ENCODE measurements at places on chromosomes 5 and 9.
A peak's percentile ranks its signal among the peaks of the same experiment; 100 is the strongest.

DNA sequence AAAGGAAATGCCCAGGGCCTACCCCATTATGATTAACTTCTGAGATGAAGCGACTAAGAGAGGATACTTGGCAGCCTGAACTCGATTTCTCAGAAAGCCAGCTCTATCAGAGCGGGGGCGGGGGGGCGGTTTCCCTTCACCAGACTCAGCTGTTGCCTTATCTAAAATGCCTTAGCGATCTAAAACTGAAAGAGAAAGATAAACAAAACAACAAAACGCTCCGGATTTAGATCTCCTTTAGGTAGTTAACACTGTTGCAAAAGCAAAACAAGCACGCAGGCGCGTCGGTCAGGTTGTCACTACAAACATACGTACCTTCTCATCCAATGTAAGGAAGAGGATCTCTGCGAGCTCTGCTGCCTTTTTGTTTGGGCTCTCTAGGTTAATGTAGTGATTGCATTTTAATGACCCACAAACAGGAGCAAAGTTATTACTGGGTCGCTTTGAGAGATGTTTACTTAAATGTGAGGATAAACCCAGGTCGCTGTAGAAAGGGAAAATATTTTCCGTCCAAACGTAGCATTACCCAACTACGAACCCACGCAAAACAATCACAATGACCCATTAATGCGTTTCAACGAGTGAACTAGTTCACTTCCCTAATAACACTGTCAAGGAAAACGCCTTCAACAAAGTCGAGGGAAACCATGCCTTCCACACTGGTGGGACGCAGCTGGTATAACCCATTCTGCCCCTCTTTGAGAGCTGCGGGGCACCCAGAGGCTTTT is 982 bp downstream of the EPB41L4A start:
- peak; percentile 76 for DNase-seq

DNA sequence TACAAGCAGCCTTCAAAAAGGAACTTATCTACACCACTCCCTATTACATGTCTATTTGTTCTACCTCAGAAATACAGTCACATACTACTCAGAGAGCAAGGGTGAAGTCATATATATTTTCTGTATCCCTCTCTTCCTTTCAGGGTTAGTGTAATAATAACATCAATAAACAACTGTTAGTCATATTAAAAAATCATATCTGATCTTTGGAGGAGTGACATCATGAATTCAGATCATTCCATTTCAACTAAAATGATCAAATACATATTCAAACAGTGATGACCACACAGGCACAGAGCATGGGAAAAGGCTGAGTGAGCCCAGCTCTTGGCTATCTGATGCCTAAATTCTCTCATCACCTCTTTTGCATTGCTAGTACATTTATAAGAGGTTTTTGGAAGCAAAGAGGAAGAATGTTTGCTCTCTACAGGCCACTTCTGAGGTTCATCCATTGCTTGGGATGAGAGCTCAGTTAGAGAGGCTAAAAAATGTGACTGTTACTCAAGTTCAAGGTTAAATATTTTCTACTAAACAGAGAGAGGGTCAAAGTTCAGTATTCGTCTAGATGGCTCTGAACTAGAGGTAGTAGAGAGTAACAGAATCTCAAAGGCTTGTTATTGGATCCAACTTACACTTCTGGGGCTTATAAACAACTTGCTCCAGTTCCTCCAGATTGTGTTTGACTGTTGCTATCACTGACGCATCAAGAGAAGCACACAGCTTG is 39.0 kb downstream of the RIGI start:
- DNase-seq, result no peak

GRCh38 chr5:151772846-151773561 is 1.2 kb downstream of the G3BP1 start:
- DNase-seq, result no peak

DNA sequence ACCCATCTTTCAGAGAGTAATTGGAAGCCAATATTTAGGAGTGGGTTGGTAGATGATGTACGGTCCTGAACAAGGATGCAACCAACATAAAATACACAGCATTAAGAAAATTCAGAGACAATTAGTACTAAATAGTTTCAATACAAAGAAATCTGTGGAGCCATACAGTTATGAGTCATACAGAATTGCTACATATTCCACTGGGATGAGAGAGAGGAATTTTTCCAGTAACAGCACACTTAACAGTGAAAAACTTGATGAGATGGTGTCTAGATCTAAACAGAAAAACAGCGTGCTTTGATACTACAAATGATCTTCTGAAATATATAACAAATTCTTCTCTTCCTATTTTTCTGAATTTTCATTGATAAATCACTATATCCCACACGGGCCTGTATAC is 1999.3 kb upstream of the CDH9 start:
- no peak for DNase-seq

GRCh38 chr5:79851391-79851863 is 139.6 kb downstream of the MTX3 start:
- DNase-seq, result no peak

DNA sequence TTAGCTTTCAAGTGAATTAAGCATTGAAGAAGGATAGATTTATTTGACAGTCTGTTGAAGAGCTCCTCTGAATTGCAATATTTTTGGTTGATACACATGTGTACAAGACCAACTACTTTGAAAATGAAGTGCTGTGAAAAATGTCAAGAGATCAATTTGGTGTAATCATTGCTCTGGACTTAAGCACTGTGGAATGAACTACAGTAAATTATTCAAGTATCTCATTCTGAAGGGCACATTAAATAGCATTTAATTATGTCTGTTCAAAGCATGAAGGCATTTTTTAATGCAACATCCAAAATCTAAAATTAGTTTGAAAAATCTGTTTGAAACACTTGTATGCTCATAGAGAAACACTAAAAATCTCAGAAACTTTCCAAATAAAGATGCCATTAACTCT is 107.5 kb downstream of the CDH18 start:
- no peak for DNase-seq

GRCh38 chr5:159427180-159428012 is 97.1 kb upstream of the IL12B start:
- DNase-seq, result no peak

DNA sequence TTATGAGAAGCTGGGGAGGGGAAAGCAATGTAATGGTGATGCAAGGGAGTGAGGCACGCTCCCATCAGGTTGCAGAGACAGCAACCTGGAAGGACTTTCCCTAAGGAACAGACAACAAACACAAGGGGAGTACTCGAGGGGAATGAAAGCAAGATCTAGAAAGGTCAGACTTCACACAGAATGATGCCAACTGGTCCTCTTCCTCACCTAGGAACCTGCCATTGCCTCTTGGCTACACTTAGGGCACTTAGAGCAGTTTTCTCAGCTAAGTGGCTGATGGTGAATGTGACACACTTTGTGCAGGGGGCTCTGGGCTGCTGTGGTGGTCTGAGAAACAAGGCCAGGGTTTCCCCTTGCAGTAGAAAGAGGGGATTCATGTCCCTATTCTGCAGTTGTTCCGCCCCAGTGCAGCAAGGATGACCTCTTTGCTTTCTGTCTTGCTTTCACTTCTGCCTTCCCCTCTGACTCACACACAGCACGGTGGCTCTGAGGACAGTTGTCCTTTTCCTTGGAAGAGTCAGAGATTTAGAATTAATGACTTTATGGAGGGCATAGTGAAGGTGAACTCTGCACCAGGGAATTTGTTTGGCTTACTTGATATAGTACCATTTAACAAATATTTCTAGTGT is 394.0 kb upstream of the KLF4 start:
- no peak for DNase-seq

DNA sequence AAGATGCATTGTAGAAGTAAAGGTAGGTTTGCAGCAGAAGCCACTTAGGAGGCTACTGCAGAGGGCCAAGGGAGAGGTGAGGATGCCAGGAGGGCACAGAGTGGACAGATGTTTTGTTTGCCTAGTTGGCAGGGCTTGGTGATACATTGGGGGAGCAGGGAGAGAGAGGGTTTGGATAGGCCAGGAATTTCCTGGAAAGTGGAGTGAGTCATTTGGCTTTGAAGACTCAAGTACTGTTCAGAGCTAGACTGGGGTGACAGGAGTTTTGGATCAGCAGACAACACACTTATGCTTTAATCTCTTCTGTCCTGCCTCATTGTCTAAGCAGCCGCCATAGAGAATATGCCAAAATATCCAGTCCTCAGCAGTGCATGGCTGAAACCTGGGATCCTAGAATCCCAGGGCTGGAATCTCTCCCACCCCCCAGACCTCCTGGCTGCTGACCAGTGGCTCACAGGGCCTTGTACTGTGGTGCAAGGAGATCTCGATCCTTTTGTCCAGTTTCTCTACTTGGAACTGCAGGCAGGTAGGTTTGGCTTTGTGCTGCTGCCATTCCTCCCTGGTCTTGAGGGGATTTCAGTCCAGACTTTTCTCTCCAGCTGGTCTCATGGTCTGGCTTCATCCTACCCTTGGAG is 11.0 kb downstream of the TMEM268 start:
- no peak for DNase-seq

- no peak for DNase-seq
Measured at GRCh38 chr9:89887286-89887685, 282.5 kb downstream of the GADD45G start.

DNA sequence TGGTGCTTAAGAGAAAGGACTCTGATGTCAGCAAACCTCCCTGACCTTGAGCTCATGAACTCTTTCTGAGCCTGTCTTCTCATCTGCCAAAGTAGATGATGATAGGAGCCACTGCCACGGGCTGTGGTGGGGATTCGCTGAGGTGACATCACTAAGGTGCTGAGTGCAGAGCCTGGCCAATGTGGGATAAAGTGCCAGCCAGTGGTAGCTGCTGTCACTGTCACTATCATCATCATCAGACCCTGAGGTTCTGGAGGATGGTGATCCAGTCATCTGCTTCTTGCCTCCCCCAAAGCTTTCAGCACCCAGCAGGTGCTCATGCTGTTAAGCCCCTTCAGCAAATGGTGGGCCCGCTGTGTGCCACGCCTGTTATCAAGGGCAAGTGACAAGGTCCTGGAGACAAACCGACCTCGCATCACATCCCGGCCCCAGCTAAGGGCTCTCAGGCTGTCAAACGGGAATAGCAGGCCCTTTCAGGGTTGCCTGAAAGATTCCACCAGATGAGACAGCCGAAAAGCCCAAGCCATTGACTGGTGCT is 6.4 kb downstream of the FPGS start:
- no peak for DNase-seq

- DNase-seq, result no peak
Measured at GRCh38 chr5:116216246-116216645, 131.4 kb downstream of the COMMD10 start.

DNA sequence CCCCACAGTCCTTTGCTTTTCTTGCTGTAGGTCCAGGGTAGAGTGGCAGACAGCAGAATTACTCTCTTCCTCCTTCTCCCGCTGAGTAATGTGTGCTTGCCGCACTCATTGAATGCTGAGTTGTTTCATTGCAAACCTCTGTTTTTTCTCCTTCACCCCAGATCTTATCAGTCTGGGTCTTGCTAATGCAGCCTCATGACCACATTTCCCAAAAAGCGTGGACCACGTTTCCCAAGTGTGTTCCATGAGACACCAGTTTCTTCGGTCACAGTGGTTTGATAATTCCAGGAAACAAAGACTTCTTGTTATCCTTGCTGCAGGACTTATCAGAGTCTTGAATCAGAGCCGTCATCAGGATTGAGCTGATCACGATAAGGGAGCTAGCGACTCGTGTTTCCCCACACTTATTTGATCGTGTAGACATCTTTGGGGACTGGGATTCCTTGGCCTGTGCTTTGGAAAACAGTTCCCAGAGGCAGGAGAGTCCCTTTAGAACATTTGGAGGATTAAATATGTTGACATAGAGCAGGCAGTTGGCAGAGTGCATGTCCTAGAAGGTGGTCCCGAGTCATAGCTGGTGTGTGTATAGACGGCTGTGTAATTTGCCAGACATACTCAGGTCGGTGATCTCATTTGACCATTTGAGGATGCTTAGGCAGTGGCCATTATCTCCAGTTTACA is 4.4 kb downstream of the LRRC8A start:
- no peak for DNase-seq

DNA sequence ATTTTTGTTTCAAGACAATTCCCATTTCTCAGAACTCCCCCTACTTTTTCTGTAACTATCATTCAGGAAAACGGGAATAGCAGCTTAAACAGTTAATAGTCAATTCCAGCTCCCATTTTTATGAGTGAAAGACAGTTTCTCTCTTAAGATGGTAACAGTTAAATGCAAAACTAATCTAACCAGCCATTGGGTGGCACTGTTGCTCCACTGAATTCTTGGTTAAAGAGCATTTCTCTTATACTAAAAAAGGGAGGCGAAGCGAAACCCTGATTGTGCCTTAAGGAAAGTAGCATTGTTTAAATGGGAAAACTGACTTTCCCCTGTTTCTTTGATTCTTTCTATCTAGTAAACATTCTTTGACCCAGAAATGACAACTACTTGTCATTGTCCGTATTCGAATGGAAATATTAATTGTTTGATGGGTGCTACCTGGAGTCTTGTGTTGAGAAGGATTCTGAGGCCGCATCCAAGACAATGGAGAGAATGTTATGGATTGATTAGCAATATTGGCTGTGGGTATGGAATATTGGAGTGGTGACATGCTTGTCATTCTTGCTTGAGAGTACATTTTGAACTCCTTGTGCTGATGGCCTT is 507.8 kb downstream of the MAT2B start:
- DNase-seq, result peak; percentile 20

- no peak for DNase-seq
Measured at GRCh38 chr5:34859253-34859652, 20.3 kb downstream of the TTC23L start.

DNA sequence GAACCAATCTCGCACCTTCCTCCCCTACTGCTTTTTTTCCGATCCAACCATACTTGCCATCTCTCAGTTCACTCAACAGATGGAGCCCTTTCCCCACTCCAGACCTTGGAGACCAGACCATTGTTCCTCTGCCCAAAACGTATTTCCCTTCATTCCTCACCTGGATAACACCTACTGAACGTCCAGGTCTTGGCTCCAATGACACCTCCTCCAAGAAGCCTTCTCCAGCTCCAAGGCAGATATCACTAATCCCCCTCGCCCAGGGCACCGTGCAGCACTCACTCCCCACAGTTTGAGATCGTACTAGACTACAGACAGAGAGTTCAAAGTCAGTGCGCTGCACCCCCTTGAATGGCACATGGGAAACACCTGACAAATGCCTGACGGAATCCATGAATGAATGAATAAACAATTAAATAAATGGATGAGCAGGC is 47.1 kb upstream of the AKNA start:
- no peak for DNase-seq

GRCh38 chr9:131748411-131748955 is 8.6 kb upstream of the RAPGEF1 start:
- DNase-seq, result no peak

GRCh38 chr5:57987552-57987951 is 472.3 kb downstream of the PLK2 start:
- no peak for DNase-seq

DNA sequence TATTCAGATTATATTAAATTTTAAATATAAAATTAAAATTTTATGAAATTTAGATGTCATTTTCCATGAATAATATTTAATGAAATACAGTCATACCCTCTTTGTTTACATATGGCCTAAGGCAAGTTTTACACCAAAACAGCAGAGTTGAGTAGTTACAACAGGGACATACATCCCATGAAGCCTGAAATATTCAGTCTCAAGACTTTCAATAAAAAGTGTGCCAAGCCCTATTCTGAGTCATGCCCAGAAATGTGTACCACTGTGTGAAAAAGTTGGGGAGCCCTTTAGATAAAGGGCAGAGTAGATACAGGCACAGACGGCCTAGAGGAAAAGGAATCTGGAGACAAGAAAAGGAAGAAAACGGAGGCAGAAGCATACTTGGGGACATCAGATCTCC is 261.3 kb downstream of the SGCD start:
- DNase-seq, result no peak

GRCh38 chr5:176875783-176876505 is 23.2 kb downstream of the HK3 start:
- DNase-seq, result no peak

Measured in right cardiac atrium (tissue), 5 donors.